ENCODE measurements at places on chromosomes 7 and 10.

- DNase-seq = no peak
These were observed 62.3 kb upstream of the DGKI start for GRCh38 chr7:137909042-137909441.

- DNase-seq = no peak
These were observed 183.2 kb downstream of the AUTS2 start for GRCh38 chr7:69781412-69781846.

GRCh38 chr10:3534433-3534832, 250.6 kb downstream of the KLF6 start:
- DNase-seq = no peak

DNA sequence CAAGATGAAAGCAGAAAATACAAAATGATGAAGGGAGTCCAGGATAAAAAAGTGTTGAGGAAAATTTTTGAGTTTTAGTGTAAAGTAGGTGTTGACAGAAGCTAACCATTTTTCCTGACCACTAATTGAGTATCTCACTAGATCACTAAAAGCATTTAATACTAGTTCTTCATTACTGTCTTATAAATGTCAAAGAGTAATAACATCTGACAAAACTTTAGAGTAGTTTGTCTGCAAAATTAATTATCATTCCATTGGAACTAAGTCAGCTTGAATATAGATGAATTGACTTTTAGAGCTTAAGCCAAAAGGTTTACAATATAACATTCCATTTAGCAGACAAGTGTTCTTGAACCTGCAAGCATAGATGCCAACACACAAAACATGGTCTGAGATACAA, 232.9 kb downstream of the FOXP2 start:
- DNase-seq = no peak

DNA sequence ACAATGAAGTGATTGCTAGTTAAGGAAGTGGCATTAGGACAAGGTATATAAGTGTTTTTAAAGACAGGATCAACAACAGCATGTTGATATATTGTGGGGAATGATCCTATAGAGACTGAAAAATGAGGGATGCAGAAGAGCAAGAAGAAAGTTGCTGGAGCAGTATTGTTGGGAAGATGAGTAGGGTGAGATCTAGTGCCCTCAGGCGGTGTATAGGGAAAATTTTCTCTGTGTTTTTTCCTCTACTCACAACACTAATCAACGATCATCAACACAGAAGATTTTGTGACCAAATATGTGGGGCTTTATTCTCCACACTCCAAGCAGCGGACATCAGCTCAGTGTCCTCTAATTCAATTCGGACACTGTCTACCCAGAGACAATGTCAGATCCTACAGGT, 9.6 kb upstream of the PTTG1IP2 start:
- no peak for DNase-seq

DNA sequence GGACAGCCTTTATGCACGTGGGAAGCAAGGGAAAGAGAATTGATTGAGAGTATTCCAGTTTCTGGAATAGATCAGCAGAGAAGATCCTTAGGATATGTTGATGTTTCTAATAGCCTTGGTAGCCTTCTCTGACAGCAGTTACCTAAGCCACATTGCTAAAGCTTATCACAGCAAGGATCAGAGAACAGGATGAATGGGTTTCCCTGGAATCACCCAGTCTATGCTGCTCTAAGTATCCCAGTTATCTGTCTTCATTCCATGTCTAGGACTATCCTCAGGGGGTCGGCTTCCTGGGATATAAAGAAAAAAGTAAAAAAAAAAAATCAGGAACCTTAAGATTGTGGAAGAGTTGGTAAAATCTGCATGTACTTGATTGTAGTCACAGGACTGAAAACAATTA, 352.0 kb upstream of the AKR1E2 start:
- DNase-seq = no peak

GRCh38 chr10:42351745-42352144, 286.6 kb downstream of the ZNF33B start:
- no peak for DNase-seq

- DNase-seq = peak; percentile 41
These were observed 42.6 kb upstream of the CC2D2B start for GRCh38 chr10:95864906-95865813.

DNA sequence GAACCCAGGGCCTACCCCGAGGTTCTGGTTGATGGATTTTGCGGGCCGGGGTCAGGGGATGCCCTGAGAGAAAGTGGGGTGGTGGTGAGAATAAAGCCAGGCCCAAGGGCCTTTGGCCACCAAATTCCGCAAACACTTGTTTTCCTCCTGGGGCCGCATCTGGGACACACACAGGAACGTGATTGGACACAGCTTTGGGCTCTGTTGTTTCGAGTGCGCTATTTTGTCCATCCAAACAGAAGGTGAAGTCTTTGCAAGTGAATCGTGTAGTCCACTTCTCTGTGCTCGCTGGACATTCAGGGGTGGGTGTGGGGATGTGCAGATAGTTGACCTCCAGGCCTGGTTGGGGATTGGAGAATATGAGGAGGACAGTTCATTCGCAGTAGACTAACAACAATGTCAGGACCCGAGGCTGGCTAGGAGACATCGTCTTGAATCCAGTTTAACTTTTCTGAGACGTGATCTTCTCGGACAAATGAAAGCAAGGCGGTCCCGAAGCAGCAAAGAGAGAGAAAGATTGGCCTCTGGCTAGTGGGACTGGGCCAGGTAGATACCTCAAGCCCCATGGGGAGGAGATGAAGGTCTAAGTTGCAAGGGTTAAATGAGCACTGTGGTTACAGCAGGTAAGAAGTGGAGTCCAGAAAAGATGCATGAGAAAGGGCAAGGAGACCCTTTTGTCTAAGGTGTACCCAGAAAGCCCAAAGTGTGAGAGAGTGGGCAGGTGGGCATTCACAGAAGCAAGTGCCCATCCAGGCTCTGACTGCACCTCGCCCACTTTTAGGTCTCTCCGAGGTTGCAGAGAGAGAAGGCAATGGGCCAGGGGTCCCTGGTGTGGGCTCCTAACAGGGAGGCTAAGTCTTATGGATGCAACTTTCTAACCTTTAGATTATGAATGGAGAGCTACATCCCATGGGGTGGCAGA, 764 bp upstream of the FAM131B start:
- DNase-seq = no peak

DNA sequence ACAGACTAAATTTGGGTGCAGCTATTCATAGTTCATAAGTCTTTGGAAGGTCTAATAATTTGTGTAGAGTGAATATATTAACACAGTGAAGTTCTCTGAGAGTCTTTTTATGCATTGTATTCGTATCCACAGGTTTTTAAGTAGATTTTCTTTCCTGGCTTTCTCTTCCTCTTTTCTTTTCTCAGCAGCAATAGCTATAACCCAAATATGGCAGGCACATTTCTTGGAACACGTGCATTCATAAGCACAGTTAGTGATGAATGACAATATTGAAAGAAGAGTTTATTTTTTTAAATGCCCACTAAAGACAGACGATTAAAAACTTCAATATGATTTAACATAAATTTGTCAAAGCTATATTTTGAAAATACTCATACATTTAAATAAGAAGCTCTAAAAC, 220.5 kb upstream of the MBL2 start:
- DNase-seq = no peak

GRCh38 chr10:79359816-79360498, 12.7 kb downstream of the PPIF start:
- no peak for DNase-seq

GRCh38 chr7:102300643-102301221, 14.1 kb downstream of the SH2B2 start:
- no peak for DNase-seq

DNA sequence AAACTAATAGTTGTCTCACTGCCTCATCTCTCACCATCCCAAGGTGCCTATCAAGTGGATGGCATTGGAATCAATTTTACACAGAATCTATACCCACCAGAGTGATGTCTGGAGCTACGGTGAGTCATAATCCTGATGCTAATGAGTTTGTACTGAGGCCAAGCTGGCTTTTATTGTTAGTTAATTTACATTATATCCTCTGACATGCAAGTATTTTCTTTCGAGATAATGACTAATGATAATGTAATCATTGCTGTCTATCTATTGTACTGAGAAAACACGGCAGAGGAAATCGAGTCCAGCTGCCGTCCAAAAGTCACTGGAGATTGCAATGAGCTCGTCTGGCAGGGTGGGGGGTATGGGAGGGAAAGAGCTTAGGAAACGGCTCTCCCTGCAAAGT, 172.4 kb upstream of the LANCL2 start:
- no peak for DNase-seq

- no peak for DNase-seq
These were observed 32.1 kb upstream of the PSMG3 start for GRCh38 chr7:1601956-1602355.

GRCh38 chr7:135320268-135320667, 86.6 kb downstream of the STRA8 start:
- no peak for DNase-seq

- DNase-seq = no peak
These were observed 6.5 kb downstream of the BAG3 start for GRCh38 chr10:119657725-119658124.
